ENCODE measurements at places on chromosomes 4 and X.

DNA sequence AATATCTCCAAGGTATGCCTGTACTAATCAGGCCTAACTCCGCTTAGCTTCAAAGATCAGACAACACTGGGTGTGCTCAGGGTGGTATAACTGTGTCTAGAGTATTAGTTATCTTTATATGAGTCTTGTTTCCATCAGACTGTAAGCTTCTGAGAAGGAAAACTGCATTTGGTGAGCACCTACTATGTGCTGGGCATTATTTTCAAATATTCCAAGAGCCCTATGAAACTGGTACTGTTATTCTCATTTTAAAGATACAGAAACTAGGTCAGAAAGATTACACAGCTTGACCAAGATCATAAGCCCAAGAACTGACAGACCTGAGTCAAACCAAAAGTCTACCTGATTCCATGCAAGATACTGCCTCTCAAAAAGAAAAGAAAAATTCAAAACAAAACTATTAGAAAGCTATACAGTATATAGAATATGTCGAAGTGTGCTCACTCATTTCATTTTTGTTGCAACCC lies 44.4 kb downstream of the LRBA start:
- no peak for DNase-seq

GRCh38 chr4:175656649-175657048 lies 155.4 kb downstream of the GPM6A start:
- DNase-seq, result no peak

DNA sequence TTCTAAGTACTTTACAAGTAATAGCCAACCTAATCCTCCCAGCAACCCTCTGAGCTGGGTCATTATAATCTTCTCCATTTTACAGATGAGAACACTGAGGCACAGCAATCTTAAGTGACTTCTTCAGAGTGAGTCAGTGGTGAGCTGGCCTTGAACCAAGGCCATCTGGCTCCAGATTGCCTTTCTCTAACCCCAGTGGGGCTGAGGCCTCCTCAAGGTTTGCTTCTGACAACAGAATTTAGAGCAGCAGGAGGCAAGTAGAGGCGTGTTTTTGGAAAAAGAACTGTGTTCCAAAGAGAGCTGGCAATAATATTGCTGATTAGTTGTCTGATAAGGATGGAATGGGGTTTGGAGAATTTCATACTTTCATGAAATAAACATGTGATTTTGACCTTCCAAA lies 41.2 kb downstream of the PIR start:
- DNase-seq, result no peak

DNA sequence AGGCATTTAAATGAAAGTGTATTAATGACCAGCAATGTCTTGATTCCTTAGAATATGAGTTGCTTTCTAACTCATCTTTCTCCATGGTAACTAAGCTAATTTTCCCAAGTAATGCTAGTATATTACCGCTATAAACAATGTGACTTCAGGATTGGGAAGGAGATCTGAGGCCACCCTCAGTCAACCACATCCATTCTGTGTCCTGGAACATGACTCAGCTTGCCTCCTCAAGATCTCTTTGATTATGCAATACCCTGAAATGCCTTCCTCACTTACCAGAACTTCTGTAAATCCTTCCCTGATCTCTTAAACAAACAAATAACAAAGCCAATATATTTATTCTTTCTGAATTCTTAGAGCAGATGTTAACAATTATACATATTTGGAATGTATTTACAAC lies 1495.5 kb downstream of the PCDH18 start:
- no peak for DNase-seq

DNA sequence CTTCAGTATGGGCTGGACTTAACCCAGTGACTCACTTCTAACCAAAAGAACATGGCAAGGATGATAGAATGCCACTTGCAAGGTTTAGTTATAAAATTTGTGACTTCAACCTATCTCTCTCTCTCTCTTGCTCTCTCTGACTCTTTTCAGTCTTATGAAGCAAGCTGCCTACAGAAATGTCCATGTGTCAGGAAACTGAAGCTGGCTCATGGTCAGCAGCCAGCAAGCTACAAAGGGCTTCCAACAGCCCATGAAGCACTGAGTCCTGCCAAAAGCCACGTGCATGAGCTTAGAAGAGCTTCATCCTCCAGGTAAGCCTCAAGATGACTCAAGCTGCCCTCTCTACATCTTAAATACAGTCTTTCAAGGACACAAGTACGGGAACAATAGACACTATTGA lies 100.3 kb downstream of the HS3ST1 start:
- DNase-seq, result no peak

- DNase-seq, result no peak
Observed at GRCh38 chr4:10164877-10165283, 48.3 kb upstream of the WDR1 start.

- no peak for DNase-seq
Observed at GRCh38 chrX:45781901-45782553, 581.4 kb upstream of the DIPK2B start.

DNA sequence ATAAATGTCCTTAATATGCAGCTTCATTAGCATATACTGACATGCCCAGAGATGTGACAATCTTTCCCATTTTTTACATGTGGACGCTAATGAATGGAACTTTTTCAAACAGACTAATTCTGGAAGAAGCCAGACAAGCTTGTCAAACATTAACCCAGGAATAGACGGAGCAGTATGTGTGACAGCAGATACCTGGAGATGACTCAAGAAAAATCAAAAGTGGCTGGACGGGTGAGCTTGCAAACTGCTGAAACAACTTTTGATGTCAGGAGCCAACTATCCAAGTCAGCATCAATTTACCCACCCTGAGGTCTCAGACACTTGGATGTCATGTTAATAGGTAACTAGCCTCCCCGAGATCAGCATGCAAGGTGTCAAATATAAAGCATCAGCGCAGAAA lies 183.0 kb downstream of the PACRGL start:
- DNase-seq, result no peak

DNA sequence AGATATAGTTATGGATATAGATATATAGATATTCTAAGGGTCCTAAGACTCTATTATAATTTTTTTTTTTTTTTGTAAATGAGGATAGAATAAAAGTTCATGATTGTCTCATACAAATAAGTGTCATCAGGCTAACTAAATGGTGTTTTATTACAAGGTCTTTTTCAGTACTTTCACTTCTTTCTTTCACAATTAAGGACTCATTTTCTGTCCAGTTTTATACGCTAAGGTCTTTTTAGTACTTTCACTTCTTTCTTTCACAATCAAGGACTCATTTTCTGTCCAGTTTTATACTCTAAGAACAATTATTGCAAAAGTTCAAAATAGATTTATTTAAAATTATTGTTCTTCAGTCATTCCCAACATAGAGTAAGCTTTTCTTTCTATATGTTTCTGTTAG lies 32.7 kb downstream of the RUFY3 start:
- DNase-seq, result no peak

- DNase-seq, result no peak
Observed at GRCh38 chrX:40247382-40247781, 149.6 kb upstream of the BCOR start.

GRCh38 chr4:60313611-60314178 lies 886.4 kb upstream of the ADGRL3 start:
- no peak for DNase-seq

DNA sequence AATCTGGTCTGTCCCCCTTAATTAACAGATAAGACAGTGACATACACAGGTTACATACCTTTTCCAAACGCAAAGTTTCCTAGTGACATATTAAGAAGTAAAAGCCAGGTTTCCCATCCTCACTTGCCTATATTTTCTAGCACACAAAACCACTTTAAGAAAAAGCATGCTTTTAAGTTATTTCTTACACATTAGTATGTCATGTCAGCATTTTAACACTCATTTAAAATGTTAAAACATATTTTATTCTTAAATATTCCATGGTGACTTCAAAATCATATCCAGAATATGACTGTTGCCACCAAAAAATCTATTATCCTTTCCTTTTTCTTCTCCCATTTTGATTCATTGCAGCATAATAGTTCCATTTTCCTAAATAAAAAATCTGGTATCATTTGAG lies 1830.2 kb downstream of the STIM2 start:
- no peak for DNase-seq
